ENCODE measurements at places on chromosomes 3 and 15. TPM values are rescaled to one million over a fixed set of nuclear protein-coding genes. Genes with fewer than 3 reads are reported as not detected.

SEC62 gene
- total RNA-seq, result 75.5 TPM

CKMT1B gene
- total RNA-seq, result 18.8 TPM

CD200R1 gene
- not detected for total RNA-seq

CCNL1 gene
- total RNA-seq, result 123 TPM

PEX11A gene
- total RNA-seq, result 1.1 TPM

SERP1 gene
- total RNA-seq, result 45.2 TPM

RNF7 gene
- 95.0 TPM for total RNA-seq

SV2B gene
- total RNA-seq, result 7.1 TPM

EBLN2 gene
- total RNA-seq, result 5.7 TPM

HDC gene
- not detected for total RNA-seq

GATM gene
- 51.2 TPM for total RNA-seq

TMCO5A gene
- total RNA-seq, result not detected

TRAIP gene
- 11.3 TPM for total RNA-seq

THRB gene
- 0.56 TPM for total RNA-seq

PAK6 gene
- not detected for total RNA-seq

CDHR4 gene
- not detected for total RNA-seq

DPPA2 gene
- total RNA-seq, result 0.42 TPM

RBP2 gene
- total RNA-seq, result not detected

SLMAP gene
- 52.0 TPM for total RNA-seq

CCR5 gene
- not detected for total RNA-seq

SCN11A gene
- 0.78 TPM for total RNA-seq

CCR1 gene
- total RNA-seq, result not detected

SHC4 gene
- 4.4 TPM for total RNA-seq

RBM5 gene
- total RNA-seq, result 363 TPM

CHDH gene
- total RNA-seq, result 0.61 TPM

OSBPL10 gene
- 3.8 TPM for total RNA-seq

MAGI1 gene
- 46.5 TPM for total RNA-seq

GPR62 gene
- 0.44 TPM for total RNA-seq

IFRD2 gene
- 38.2 TPM for total RNA-seq

STRA6 gene
- total RNA-seq, result 8.4 TPM

WDR93 gene
- not detected for total RNA-seq

RPL4 gene
- total RNA-seq, result 1,679 TPM

PSTPIP1 gene
- 12.4 TPM for total RNA-seq

GRAMD2A gene
- not detected for total RNA-seq

LHFPL4 gene
- 23.4 TPM for total RNA-seq

MST1R gene
- total RNA-seq, result 8.6 TPM

PIK3CB gene
- total RNA-seq, result 14.2 TPM

ZBED2 gene
- total RNA-seq, result not detected

COL6A5 gene
- not detected for total RNA-seq

MUSTN1 gene
- 3.5 TPM for total RNA-seq

TGM5 gene
- total RNA-seq, result not detected

PLSCR2 gene
- total RNA-seq, result not detected

IL20RB gene
- 1.8 TPM for total RNA-seq

MYZAP gene
- not detected for total RNA-seq

GOLGA8M gene
- total RNA-seq, result not detected

GOLGA6L10 gene
- total RNA-seq, result 0.96 TPM

SCAMP5 gene
- total RNA-seq, result 164 TPM

LRRC31 gene
- total RNA-seq, result not detected

NPAP1 gene
- 0.07 TPM for total RNA-seq

C3orf49 gene
- total RNA-seq, result not detected

CNTN6 gene
- 23.2 TPM for total RNA-seq

AHSG gene
- total RNA-seq, result not detected

FBXO40 gene
- total RNA-seq, result not detected

Measured in glutamatergic neuron (in vitro differentiated cells).